Left renal cortex interstitium (tissue), 4 donors: ENCODE measurements at places on chromosomes 7 and 10.

GRCh38 chr7:133698127-133698526, 429.0 kb upstream of the LRGUK start:
- DNase-seq = no peak

GRCh38 chr10:71708897-71709882, 10.4 kb downstream of the C10orf105 start:
- DNase-seq = no peak

GRCh38 chr7:19814776-19815175, 41.4 kb upstream of the TMEM196 start:
- DNase-seq = no peak

DNA sequence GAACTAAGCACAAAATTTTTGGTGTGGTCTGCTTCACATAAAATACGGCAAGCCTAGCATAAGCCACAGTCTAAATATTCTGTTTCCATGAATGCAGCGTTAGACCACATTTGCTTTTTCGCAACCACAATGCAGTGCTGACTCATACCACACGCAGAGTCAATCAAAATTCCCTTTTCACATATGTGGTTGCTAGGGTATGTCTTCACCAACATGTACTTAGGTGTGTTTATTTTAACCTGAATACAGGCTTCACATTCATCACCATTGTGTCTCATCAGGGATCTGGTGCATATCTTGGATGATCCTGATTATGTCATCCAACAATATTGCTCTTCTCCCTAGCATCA, 90.8 kb downstream of the CHN2 start:
- DNase-seq = no peak

DNA sequence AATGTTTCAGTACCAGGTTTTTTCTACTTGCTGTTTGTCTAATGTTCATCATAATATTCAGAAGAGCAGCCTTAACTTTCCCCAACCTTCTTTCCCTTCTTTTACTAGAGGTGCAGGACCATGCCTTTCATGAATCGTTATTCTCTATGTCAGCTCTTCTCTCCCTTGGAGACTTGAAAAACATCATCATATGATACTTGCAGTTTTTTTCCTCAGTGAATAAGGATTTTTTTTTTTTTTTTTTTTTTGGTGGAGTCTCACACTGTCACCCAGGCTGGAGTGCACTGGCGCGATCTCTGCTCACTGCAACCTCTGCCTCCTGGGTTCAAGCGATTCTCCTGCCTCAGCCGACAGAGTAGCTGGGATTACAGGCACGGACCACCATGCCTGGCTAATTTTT, 30.1 kb downstream of the SMNDC1 start:
- DNase-seq = no peak
